Cerebellar cortex (tissue), 1 donor: ENCODE measurements at places on chromosomes 6 and 20.

GRCh38 chr6:162798546-162799266 is 70.9 kb downstream of the PACRG start:
- DNase-seq: no peak

GRCh38 chr6:96157018-96157565 is 141.3 kb downstream of the FUT9 start:
- DNase-seq: no peak

DNA sequence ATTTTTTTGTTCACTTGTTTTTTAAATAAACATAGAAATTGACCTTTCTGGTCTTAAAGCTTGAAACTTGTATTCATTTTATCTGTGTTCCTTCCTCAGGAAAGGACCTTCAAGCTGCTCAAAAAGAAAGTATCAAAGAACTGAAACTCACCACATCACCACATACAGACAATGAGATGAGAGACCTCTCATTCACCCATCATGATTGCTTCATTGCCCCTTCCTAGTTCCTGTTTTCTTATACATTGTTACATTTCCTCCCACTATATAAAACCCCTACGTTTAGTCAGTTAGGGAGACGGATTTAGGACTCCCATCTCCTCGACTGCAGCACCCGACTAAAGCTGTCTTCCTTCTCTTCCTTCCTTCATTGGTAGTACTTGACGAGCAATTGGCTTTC is 180.5 kb upstream of the OPRM1 start:
- DNase-seq: no peak

DNA sequence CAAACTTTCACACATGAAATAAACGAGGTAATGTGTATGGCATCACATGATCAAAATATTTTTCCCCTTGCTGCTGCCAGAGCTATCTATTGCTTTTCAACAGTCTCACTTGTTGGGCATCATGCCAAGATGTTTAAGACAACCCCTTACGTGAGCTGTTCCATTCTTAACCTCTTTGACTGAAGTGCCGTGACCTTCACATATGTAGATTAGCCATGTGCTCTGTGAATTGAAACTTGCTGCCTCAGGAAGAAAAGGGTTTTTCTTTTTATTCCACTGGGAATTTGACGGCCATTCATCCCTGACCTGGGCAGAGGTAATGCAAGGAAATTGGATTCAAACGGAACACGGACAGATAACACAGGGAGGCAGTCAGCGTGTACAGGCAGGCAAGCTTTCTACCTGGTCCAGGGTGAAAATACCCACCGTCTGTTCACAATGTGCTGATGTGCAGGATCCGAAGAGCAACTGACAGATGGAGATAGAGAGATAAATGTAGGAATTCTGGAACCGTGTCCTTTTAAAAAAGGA is 14.2 kb downstream of the ARID1B start:
- DNase-seq: peak; percentile 95

DNA sequence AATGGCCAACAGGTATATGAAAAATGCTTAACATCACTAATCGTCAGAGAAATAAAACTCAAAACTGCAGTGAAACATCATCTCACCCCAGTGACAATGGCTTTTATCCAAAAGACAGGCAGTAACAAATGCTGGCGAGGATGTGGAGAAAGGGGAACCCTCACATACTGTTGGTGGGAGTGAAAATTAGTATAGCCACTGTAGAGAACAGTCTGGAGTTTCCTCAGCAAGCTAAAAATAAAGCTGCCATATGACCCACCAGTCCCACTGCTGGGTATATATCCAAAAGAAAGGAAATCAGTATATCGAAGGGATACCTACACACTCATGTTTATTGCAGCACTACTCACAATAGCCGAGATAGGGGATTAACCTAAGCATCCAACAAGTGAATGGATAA is 23.4 kb upstream of the INSM1 start:
- DNase-seq: no peak

DNA sequence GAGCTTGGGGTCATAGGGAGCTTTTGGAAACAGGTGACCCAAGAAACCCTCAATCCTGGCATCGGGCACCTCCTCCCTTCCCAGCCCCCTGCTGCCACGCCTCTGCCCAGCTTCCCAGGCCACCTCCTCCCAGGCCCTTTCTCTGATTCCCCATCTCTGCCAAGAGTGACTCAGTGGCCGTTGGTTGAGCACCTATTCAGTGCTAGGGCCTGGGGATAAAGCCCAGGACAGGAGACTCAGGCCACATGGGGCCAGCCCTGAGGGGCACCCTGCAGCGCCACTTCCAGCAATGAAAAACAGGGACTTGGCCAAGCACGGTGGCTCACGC is 110.1 kb downstream of the ASXL1 start:
- no peak for DNase-seq

- DNase-seq: no peak
Measured at GRCh38 chr20:36483209-36483918, 58.0 kb upstream of the MYL9 start.

GRCh38 chr20:57770852-57771720 is 61.3 kb upstream of the PMEPA1 start:
- no peak for DNase-seq

DNA sequence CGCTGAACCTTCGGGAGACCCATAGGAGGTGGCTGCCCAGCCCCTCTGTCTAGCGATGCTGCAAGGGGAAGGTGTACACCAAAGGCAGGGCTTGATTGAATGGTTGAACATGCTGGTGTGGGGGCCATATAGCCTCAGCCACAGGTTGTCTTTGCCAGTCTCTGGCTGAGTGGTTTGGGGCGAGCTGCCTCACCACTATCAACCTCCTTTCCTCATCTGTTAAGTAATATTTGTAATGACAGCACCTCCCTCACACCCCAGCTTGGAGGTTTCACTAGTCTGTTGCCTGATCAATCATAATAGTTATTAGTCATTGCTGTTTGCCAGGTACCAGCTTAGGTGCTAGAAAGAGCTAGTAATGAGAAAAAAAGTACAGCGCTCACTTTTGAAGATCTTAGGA is 11.8 kb upstream of the ZNF831 start:
- no peak for DNase-seq

DNA sequence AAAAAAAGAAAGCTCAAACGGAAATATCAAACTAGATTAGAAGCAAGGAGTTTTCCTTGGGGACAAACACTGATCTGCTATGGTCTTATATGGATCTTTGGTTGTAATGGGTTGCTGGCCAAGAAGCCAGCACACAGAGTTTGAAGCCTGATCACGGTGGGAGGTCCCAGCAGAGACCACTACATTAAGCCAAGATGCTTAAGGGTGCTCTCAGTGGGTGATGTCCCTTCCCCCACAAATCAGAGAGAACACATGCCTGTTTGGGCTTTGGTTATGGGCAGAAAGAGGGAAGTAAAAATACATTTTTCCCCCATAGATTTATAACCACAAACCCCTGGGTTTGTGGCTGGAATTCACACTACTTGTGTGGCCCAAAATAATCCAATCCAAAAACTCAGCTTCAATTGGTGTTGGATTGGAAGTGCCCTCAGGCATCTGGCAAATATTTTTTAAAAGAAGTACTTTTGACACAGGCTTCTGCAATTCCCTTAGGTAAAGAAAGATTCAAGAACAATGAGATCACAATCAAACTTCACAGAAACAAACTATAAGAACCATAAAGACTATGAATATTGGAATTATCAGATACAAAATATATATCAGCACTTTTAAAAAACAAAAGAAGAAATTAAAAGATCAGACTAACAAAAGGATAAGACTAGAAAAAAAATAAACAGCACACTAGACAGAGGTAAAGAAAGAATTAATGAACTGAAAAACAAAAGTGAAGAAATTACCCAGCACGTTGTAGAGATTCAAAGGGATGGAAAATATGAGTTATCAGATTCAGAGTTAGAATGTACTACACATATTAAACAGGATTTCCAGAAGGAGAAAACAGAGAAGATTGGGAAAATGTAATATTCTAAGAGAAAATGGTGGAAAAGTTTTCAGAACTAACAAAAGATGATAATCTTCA is 44.7 kb downstream of the ESF1 start:
- DNase-seq: no peak

GRCh38 chr6:7042654-7043545 is 64.9 kb upstream of the RREB1 start:
- no peak for DNase-seq

DNA sequence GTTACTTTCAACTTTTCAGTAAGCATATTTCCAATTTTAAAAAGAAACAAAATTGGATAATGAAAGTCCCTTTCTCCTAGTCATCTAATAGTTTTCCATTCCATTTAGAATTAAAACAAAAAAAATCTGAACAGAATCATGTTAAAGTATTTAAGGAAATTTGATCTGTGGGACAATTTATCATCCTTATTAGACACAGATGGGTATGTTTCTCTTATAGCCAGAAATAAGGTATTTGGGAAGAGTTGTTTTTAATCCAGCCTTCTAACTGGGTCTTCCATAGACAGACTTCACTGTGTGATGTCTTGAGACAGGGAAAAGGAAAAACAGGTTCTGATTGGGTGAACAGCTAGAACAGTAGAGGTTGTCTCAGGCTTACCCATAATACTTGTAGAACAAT is 39.5 kb upstream of the STXBP5 start:
- no peak for DNase-seq

- DNase-seq: no peak
Measured at GRCh38 chr6:46719099-46719498, 16.1 kb downstream of the PLA2G7 start.

DNA sequence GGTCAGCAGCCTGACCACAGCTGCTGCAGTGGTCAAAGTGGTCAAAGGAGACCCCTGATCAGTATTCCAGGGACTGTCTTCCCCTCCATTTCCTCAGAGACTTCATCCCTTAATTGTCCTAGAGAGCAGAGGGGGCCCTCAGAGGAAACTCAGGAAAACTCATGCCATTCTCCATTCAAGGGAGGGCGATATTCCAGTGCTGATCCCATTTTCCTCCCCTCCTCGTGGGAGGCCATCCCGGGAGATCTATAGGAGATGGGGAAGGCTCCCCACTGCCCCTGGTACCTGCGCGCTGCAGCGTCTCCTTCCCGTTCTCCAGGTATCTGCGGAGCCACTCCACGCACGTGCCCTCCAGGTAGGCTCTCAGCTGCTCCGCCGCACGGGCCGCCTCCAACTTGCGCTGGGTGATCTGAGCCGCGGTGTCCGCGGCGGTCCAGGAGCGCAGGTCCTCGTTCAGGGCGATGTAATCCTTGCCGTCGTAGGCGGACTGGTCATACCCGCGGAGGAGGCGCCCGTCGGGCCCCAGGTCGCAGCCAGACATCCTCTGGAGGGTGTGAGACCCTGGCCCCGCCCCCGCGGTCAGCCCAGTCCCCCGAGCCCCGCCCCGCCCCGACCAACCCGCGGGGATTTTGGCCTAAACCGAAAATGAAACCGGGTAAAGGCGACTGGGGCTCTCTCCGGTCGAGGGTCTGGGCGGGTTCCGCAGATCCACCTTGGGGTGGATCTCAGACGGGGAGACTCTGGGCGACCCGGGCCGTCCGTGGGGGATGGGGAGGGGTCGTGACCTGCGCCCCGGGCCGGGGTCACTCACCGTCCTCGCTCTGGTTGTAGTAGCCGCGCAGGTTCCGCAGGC is 878 bp downstream of the HLA-C start:
- peak; percentile 6 for DNase-seq

GRCh38 chr6:116011520-116011919 is 49.2 kb downstream of the FRK start:
- DNase-seq: no peak

DNA sequence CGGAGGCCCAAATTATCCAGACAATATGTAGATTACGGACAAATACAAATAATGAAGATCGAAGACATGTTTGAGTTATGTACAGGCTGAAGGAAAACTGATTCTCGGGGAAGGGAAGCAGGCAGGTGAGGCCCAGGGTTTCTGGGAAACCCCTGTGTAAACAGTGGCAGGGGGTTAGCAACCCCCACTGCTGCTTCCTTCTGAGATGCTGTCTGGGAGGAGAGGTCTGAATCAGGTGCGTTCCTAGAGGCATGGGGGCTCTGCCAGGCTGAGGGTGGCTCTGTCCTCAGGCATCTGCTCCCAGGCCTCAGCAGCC is 7.2 kb upstream of the MDGA1 start:
- no peak for DNase-seq

DNA sequence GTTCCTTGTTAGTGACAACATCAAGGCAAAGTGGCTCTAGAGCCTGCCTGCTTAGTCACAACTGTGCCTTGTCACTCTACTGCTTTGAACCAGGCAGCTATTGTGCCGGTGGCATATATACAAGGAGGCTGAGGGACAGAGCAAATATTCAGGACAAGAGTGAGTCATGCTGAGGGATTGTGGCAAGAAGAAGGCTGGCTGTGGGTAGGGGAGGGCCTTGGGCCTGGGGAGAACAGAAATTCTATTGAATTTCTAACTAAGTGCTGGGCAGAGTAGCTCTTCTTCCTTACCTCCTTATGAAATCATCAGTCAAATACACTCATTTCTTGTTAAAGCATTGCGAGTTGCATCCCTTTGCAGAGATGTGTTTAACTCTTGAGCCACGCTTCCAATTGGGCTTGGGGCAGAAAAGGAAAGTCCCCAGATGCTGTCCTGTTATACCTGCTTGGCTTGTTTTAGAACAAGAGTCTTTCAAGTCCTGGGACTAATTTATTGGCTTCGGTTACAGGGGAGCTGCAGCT is 59.7 kb downstream of the PFDN4 start:
- no peak for DNase-seq

GRCh38 chr6:6131492-6132109 is 124.9 kb upstream of the NRN1 start:
- DNase-seq: peak; percentile 13

DNA sequence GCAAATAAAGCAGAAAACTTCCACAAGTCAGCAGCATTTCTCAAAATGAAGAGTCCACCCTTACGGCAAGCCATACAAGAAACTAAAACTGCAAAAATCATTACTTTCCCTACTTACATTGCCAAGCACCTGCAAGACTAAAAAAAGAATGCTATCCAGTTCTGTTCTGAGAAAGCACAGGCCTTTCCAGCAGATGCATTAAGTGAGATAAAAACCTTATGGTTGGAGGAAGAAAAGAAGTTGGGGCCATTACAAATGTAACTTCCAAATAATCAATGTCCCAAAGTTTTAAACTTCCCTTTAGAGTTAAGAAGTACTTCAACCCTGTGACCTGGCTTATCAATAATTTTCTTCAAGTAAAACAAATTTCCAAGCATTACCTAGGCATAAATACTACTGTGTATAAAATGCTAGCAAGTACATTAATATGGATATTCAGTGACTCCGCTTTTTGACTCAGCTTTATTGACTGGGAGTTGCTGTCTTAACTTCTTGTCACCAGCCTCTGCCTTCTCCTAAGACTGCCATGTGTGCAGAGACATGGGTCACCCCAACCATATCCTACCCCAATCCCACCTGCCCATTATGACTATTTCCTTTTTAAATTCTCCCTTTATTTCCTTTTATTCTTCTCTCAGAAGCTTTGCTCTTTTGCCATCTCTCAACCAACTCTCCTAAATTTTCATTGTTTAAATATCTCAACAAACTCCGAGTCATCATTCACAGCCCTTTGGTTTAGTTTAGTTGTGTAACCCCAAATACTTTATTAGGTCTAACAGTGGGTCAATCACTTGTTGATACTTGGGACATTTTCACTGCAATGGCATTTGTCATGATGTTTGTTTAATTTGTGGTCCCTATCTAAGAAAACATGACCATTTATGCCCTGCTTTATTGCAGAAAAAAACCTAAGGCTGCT is 49.7 kb downstream of the SLC22A23 start:
- DNase-seq: no peak

- no peak for DNase-seq
Measured at GRCh38 chr6:30542404-30542725, 13.9 kb downstream of the GNL1 start.

GRCh38 chr20:44586289-44586911 is 4.0 kb downstream of the PKIG start:
- DNase-seq: no peak

- DNase-seq: peak; percentile 84
Measured at GRCh38 chr6:80607811-80608391, 501.4 kb downstream of the BCKDHB start.
